Endothelial cell (in vitro differentiated cells): ENCODE measurements at places on chromosomes 2 and 18. TPM values are rescaled to one million over a fixed set of nuclear protein-coding genes. Genes with fewer than 3 reads are reported as not detected.

The CD8B2 gene
- total RNA-seq: 0.05 TPM

The SLC23A3 gene
- total RNA-seq: 1.7 TPM

The ATP6V1C2 gene
- not detected for total RNA-seq

The FOXD4L1 gene
- total RNA-seq: not detected

The DCAF17 gene
- 16.2 TPM for total RNA-seq

The SSB gene
- total RNA-seq: 109 TPM

The MCEE gene
- 4.6 TPM for total RNA-seq

The ABCG5 gene
- total RNA-seq: not detected

The SALL3 gene
- total RNA-seq: 2.5 TPM

The HOXD1 gene
- total RNA-seq: 3.8 TPM

The NFATC1 gene
- total RNA-seq: 40.6 TPM

The BOK gene
- total RNA-seq: 110 TPM

The ST8SIA5 gene
- 0.49 TPM for total RNA-seq

The SERPINB7 gene
- not detected for total RNA-seq

The SCN2A gene
- total RNA-seq: 1.5 TPM

The LBX2 gene
- total RNA-seq: not detected

The VIT gene
- total RNA-seq: 3.6 TPM

The SPHKAP gene
- total RNA-seq: 0.05 TPM

The MEIS1 gene
- 13.3 TPM for total RNA-seq
